Stimulated activated CD4-positive, alpha-beta T cell treated with anti-CD3 and anti-CD28 coated beads, Interleukin-12 subunit alpha, Interleukin-12 subunit beta, amount 100 ng/mL, for 24 hours (primary cell): ENCODE measurements at places on chromosomes 6 and 20.

- no peak for DNase-seq
These were observed 44.8 kb upstream of the CTNNBL1 start for GRCh38 chr20:37649017-37649416.

GRCh38 chr6:150857062-150857944 lies 8.2 kb upstream of the MTHFD1L start:
- DNase-seq, result no peak

DNA sequence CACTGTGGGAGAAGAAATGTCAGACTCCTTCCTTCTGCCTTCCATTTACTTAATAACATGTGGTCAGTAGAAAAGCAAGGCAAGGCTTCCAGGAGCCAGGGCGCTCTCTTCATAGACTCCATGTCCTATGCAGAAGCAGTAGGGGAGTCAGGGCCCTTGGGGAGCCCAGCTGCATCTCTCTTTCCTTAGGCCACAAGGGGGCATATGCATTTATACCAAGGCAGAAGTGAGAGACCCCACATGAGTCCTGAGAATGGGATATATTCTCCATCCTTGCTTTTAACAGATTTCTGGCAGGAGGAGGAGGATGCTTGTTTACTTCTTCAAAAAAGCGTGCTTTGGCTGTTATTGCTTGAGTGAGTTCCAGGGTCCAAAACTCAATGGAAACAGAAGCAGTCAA lies 198.5 kb downstream of the HIVEP2 start:
- DNase-seq, result no peak

DNA sequence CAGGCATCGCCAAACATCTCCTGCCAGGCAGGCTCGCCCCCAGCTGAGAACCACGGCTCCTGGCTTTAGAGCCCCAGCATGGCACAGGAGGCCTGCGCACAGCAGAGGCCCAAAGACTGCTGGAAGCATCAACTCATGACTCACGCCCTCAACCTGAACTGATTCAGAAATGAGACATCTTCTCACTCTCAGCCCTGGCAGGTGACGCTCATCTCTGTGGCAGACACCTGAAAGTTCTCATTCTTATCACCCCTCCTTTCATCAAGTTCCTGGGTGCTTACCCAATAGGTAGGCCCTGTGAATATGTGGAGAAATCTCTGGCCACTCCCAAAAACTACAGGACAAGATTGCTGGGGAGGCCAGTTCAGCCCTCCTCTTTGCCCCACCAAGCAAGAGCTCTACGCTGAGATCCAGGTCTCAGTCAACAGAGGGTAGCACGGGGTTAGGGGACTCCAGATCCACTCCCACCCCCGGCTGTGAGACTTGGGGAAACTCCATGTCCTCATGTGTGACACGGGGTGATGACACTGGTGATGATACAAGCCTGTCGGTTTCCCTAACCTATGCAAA lies 11.3 kb downstream of the NFATC2 start:
- DNase-seq, result peak; percentile 64

GRCh38 chr20:39633689-39634088 lies 671.5 kb downstream of the DHX35 start:
- DNase-seq, result no peak

DNA sequence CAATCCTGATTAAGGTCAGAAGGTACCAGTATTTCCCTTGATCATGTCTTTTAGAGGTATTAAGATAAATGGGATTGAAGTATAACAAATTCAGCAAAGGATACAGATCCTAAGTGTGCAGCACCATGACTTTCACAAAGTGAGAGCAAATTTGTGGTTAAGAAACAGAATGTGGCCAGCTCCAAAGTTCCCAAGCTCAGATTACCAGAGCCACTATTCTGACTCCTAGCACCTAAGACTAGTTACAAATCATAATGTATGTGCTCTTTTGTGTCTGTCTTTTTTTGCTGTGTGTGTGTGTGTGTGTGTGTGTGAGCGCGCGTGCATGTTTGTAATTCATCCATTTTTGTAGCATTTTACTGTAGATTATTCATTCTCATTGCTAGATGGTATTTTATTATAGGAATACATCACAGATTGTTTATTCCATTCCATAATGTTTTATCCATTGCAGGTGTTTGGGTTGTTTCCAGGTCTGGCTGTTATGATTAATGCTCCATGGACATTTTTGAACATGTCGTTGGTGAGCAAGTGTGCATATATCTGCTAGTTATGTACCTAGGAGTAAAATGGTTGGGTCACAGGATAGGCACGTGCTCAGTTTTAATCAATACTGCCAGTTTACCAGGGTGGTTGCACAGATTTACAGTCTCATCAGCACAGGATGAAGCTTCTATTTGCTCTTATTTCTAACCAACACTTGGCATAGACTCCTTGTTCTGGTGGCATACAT lies 314.0 kb upstream of the JAG1 start:
- no peak for DNase-seq

- no peak for DNase-seq
These were observed 87.3 kb downstream of the FAM120B start for GRCh38 chr6:170393807-170394399.

- no peak for DNase-seq
These were observed 146.9 kb downstream of the MACROD2 start for GRCh38 chr20:14142171-14142570.

DNA sequence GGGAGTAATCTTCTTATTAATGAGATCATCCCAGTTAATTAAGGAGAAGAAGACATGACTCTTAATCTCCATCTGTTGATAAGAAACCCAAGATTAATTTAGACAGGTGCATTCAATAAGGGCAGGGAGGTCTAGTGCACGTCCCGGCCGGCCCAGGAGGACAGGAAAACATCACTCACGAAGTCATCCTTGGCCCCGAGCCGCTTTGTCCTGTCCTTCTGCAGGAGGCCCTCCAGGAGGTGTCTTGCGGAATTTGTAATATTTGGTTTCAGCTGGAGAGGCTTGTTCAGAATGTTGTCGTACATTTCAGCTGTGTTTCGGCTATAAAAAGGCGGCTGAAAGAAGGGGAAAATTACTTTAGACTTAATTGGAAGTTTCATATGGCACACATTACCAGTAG lies 118.4 kb upstream of the SLC2A12 start:
- no peak for DNase-seq

DNA sequence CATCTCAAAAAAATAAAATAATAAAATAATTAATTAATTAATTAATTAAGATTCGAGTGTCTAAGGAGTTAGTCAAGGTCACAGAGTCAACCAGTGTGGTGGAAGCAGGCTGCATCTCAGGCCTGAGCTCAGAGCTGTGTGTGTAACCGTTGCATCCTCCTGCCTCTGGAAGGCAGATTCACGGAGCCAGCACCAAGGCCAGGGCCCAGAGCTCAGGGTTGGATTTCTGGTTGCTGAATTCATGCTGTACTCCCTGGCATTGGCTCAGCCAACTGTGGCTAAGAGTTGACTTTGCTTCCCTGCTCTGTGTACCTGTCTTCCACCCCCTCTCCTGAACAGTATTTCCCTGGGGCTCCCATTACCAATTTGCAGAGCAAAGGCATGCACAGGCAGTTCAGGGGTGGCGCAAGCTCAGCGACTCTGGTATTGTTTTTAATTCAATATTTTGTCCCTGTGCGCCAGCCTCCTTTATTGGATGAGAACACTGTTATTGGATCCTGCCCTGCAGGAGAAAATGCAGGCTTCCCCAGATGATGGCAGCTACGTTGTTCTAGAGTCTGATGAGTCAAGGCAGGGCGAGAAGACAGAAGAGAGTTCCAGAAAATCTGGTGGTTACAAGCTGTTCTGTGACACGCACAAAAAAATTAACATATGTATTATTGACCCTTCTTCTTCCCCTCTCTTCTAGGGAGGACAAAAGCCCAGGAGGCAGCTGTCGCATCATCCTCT lies 12.3 kb upstream of the CTNNBL1 start:
- no peak for DNase-seq

DNA sequence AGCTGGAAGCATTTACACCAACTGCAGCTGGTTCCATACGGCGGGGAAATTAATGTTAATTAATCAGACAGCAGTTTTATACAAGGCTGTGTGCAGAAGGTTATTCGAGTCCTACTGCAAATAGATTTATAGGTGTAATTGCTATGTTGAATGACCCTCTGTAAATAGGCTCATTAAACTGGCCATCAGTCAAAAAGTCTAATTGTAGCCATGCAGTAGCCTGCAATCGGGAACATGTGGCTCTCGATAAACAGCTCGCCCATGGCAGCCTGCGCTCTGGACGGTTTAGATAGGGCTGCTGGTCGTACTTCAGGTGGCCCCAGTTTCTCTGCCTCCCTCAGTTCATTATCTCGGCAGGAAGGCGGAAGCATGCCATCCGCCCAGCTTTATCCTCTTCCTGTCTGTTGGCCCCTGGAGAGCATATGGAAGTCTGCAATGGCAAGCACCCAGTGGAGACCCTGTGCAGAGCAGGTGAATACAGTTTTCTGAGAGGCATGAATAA lies 143.2 kb downstream of the MBOAT1 start:
- DNase-seq, result no peak

- no peak for DNase-seq
These were observed 138.6 kb downstream of the CEBPB start for GRCh38 chr20:50328996-50329898.

DNA sequence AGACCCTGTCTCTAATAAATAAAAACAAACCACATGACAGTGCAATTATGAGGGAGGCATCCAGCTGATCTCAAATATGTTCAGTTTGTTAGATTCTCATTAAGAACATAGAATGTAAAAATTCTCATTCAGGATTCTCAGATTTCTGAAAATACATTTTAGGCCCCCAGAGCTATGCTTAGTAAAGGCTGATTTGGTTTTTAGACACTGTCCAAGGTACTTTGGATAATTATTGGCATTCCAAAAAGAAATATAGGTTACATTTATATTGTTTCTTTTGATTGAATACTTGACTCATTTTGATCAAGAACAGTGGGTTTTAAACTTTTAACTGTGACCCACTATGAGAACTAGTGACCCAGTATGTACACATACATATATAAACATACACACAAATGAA lies 55.5 kb downstream of the ANKRD6 start:
- DNase-seq, result no peak

GRCh38 chr6:134875367-134875766 lies 74.5 kb downstream of the ALDH8A1 start:
- DNase-seq, result no peak

GRCh38 chr6:41896281-41896680 lies 1.1 kb upstream of the USP49 start:
- no peak for DNase-seq

- no peak for DNase-seq
These were observed 50.0 kb downstream of the SYNJ2 start for GRCh38 chr6:158031381-158032353.

GRCh38 chr20:36865861-36866149 lies 10.1 kb upstream of the TLDC2 start:
- DNase-seq, result no peak

DNA sequence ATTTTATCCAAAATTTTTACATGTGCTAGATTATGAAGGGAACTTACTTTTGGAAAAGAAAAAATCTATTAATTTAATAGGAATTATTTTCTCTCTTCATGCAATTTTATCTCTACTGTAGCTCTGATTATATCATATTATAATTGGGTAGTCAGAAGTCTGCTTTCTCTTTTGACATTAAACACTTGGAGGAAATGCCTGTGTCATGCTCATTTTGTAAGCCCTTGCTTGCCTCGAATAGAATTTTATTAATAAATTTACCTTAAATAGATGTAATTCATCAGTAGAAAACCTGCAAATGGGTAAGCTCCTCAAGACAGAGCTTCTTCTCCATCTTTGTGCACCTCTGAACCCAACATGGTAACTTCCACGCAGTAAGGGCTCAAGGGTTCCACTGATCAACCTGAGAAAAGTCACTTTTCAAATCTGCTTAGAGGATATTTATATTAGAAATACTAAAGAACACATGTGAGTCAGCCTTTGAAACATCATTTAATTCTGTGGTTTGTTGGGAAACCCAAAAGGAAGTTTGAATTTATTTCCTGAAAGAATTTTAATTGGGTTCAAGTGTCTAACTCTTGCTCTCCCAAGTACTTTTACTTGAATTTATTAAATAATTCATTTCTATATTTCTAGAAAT lies 266.0 kb downstream of the ALDH8A1 start:
- DNase-seq, result no peak

DNA sequence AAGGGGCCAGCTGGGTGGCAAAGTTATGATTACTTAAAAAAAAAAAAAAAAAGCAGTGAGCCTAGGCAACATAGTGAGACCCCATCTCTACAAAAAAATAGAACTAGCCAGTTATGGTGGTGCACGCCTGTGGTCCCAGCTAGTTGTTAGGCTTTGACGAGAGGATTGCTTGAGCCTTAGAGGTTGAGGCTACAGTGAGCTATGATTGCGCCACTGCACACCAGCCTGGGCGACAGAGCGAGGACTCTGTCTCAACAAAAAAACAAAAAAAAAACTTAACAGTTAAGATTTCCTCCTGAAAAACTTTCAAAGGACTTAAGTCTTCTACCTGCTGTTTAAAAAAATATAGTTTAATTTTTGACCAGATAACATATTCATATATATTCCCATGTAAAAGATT lies 2.4 kb downstream of the GTSF1L start:
- DNase-seq, result no peak

- DNase-seq, result no peak
These were observed 246.6 kb upstream of the BTBD3 start for GRCh38 chr20:11671015-11671511.

DNA sequence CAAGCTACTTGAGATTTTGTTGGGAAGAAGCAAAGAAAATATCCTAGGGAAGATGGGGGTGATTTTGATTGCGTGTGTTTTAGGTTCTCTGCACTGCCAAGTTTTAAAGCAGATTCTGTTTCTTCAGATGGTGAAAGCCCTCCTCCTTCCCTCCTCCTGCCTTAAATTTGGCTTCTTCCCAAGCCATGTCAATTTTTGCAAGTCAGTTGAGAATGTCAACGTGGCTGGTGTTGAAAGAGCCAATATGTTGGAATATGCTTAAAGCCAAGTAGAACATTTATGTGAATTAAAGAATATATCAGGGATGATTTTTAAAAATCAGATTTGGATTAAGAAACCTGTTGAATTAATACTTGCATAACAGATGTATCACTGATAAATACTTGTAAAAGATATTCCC lies 270.8 kb downstream of the ARID1B start:
- no peak for DNase-seq

DNA sequence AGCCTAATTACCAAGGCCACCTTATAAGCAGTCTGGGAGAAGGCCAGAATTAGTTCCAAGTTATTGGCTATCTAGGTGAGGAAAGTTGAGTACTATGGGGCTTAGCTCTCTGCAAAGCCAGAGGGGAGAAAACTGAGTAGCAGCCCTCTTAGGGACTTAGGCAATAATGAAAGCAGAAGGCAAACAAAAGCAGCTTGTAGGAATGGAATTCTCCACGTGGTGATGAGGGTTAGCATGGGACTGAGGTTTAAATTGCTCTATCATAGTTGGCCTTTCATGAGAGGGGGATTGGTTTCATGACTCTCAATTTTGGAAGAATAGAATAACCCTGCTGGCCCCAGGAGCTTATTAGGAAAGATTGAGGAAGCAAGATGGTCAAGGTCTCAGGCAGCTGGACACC lies 7.0 kb upstream of the UBE2J1 start:
- no peak for DNase-seq

- no peak for DNase-seq
These were observed 6.5 kb downstream of the GTPBP2 start for GRCh38 chr6:43622541-43622940.

- no peak for DNase-seq
These were observed 3.1 kb upstream of the NKX2-2 start for GRCh38 chr20:21516861-21517565.
